ENCODE measurements at places on chromosomes 6 and 20.
A peak's percentile ranks its signal among the peaks of the same experiment; 100 is the strongest.

GRCh38 chr20:46970937-46971630, 76.4 kb downstream of the EYA2 start:
- DNase-seq, result peak; percentile 67

DNA sequence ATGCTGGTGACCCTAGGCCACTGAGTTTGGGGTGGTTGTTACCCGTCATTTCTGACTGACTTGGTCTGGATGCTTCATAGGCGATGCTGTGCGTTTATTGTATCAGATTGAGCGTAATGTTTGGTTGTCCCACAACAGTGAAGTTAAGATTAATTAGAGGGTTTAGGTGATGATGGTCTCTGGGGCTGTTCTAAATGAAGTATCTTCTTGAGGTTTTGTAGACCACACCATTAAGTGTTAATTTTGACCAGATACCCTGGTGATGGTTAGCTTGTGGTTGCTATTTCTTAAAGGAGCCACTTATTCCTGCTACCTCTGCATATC, 132.8 kb downstream of the ARID1B start:
- DNase-seq, result no peak

DNA sequence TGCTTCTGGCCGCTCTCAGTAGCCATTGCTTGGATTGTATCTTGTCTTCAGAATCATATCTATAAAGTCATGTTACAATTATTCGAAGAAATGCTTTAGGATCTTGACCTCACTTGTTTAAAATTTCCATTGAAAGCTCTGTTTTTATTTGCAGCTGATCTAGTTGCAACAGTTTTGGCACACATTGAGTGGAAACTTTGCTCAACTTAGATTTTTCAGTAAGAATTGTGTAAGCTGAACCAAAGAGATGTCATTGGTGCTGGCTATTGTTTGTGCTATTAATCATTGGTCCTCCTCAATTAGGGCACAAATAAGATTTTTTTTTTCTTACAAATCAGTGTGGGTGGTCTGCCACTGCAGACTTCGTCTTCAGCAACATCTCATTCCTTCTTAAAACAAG, 649.2 kb downstream of the MMUT start:
- DNase-seq, result no peak

- no peak for DNase-seq
Measured at GRCh38 chr6:136506124-136506799, 44.0 kb downstream of the MAP7 start.

- DNase-seq, result peak; percentile 21
Measured at GRCh38 chr6:154509421-154510143, 903 bp downstream of the CNKSR3 start.

DNA sequence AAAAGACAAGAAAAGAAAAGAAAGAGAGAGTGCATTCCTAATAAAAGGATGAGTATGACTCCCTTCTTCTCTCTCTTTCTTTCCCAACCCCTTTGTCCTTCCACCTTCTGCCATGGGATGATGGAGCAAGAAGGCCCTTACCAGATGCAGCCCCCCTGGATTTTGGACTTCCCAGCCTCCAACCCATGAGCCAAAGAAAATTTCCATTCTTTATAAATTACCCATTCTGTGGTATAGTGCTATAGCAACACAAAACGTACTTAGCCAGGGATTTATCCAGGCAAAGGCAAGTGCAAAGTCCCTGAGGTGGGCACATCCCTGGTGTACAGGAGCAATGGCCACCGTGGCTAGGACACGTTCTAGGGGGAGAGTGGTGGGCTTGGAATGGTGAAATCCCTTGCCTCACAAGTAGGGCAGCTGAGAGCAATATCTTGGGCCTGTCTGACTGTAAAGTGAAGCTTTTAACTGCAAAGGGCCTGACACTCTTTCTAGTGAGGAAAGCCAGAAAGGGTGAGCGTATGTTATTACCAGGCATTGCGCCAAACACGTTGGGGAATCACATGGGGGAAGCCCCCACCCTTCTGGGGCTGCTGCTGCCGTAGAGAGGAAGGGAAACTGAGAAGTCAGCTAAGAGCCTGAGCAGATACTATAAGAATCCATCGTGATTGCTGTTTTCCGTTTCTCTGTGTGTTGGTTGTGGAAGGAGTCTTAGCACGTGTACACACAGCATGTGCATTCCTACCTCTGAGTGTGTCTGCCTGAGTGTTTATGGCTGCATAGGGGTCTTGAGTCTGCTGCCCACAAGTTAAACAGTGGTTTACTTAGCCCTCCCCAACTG, 50.7 kb upstream of the SIRPA start:
- no peak for DNase-seq

GRCh38 chr20:51374456-51374830, 168.1 kb downstream of the NFATC2 start:
- no peak for DNase-seq

DNA sequence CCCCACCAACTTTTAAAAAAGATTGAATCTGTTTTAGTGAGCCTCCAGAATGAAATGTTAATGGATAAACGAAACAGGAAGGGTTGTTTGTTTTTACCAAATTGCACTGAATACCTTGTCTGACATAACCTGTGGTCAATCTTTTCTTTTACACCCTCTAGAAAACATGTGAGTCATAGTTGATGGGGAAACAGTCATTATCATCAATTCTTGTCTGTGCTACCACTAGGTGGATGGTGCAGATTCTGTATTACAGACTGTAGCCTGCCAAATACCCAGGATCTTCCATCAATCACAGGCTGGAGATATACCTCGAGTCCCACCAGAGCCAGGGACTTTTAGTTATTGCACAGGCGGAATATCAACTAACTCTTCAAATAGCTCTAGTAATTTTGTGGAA, 29.5 kb upstream of the PKIB start:
- no peak for DNase-seq

DNA sequence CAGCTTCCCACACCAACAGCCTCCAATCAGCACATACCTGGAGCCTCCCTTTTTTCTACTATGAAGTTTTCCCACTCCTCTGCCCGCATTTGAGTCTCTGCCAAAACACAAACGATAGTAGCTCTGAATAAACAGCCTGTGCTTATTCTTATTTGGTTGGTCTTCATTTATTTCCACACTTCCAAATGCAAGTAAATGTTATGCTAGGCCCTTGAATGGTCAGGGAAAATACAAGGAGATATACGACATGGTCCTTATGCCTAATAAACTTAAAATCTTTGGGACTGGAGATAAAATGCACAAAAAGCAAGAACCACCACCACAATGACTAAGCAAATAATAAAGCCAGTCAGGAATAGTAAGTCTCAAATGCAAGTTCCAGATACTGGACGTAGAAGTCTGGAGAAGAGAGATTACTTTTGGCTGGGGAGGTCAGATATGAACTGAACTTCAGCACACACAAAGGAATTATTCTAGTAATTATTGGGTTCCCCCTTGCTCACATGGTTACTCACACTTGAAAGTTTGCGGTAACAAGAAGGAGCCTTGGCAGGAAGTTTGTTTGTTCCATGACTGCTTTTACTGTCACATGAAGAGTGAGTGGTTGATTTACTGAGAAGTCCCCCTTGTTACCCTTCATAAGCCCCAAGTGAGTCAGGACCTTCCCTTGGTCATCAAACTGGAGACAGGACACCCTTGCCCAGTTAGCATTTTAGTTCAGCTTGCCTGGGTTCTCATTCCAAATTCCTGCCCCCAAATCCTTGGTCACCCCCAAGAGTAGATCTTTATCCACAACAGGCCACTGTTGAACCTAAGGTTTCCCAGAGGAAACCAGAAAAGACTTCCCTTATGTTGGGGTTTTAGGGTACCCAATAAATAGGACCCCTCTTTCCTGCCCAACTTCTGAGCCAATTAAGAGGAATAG, 511.2 kb upstream of the JARID2 start:
- no peak for DNase-seq

GRCh38 chr20:63542696-63543095, 4.9 kb downstream of the SRMS start:
- DNase-seq, result no peak

DNA sequence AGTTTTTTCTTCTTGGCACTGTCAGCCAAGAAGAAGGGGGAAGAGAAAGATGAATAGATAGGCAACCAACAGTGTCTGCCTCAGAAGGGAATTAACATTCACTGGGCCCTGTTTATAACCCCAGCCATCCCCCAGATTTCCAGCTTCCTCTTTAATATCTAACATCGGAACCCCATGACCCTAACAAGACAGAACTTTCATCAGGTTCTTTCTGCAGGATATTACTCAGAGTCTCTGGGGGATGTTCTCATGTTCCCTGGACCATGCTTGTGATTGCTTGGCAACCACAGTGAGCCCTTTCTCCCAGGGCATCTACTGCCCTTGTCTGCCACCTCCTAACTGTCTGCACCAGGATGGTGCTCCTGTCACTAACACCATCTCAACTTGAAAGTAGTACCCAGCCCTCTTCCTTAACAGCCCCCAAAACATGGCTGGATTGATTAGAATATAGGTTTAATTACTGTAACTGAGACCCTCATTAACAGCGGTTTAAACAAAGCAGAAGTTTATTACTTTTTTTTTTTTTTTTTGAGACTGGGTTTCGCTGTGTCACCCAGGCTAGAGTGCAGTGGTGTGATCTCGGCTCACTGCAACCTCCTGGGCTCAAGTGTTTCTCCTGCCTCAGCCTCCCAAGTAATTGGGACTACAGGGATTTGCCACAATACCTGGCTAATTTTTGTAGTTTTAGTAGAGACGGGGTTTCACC, 12.0 kb upstream of the PTPN1 start:
- no peak for DNase-seq

- no peak for DNase-seq
Measured at GRCh38 chr6:28567506-28567905, 41.8 kb downstream of the GPX5 start.

GRCh38 chr6:117540670-117541069, 58.2 kb downstream of the DCBLD1 start:
- no peak for DNase-seq

- peak; percentile 72 for DNase-seq
Measured at GRCh38 chr20:44683263-44684046, 31.7 kb upstream of the CCN5 start.

DNA sequence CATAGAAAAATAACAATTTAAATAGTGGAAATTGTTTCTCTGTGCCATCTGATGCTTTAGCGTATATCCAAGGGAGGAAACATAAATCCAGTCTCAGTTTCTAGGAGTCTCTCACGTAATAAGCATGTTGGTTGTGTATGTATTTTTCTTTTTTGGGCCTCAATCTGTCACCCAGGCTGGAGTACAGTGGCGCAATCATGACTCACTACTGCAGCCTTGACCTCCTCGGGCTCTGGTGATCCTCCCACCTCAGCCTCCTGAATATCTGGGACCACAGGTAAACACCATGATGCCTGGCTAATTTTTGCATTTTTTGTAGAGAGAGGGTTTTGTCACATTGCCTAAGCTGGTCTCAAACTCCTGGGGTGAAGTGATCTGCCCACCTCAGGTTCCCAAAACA, 78.6 kb upstream of the PLN start:
- DNase-seq, result no peak

Measured in WERI-Rb-1 (cell line).